Thymus (tissue), 14 donors: ENCODE measurements at places on chromosomes 1 and 21. TPM values are rescaled to one million over a fixed set of nuclear protein-coding genes. Genes with fewer than 3 reads are reported as not detected.

- DNase-seq, result no peak
Observed at GRCh38 chr1:4601941-4602340, 52.5 kb upstream of the AJAP1 start.

DNA sequence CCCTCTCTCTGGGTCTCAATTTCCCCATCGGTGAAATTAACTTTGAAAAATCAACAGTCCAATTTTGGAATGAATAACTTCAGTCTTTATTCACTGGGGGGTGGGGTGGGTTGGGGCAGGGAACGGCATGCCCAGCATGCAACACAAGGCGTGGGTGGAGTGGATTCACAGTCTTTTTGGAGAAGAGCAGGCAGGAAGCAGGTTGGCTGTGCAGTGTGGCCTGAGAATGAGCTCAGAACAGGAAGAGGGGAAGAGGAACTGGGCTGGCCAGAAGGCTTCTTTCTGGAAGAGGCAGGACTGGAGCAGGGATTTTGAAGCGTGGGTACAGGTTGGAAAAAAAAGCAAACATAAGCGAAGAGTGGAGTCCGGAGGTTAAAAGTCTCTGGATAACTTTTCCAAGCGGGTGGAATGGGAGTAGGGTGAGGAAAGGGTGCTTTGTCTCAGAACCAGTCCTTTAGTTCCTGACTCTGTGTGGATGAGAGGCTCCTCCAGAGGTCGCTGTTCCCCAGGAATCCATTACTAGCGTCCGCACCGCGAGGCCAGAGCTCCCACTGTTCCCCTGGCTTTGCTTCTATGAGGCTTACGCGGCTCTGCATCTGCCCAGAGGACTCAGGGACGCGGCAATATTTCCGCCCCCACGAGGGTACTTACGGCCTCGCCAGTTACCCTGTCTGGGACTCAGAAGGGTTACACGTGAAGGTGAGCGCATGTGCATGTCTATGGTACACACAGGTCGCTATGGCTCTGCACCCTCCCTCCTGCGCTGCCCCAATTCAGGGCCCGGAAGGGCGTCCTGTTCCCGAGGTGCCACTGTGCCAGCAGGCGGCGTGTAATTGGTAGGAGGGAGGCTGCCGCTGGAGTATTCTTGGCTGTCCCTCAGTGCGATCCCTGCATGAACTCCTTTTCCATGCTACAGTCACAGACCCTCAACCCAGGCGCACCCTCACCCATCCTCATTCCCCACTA lies 5.5 kb upstream of the FOXD2 start:
- DNase-seq, result peak; percentile 63

DNA sequence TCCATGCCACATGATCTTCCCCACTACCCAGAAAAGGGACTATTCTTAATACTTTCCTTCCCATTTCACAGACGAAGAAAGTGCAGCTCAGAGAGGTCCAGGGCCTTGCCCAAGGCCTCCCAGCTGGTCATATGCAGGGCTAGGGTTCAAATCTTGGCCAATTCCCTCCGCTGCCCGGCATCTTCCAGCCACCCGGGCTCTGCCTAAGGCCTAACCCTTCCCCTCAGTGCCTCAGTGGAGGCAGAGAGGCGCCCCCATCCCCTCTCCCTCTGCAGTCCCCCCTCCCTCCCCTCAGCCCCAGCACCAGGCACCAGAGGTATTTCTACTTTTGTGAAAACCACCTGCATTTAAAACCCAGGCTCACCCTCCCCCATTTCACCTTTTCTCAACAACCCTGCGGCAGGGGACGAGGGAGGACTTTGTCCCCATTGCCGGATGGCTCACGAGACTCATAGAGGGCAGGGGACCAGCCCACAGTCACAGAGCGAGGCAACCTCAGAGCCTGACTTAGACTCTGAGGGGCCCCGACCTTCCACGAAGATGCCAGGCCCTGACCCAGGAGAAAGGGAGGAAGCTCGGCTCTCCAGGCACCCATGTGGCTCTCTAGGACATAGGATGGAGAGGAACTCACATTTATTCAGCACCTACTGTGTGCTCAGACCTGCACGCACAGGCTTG lies 12.3 kb downstream of the LAPTM5 start:
- DNase-seq, result no peak

DNA sequence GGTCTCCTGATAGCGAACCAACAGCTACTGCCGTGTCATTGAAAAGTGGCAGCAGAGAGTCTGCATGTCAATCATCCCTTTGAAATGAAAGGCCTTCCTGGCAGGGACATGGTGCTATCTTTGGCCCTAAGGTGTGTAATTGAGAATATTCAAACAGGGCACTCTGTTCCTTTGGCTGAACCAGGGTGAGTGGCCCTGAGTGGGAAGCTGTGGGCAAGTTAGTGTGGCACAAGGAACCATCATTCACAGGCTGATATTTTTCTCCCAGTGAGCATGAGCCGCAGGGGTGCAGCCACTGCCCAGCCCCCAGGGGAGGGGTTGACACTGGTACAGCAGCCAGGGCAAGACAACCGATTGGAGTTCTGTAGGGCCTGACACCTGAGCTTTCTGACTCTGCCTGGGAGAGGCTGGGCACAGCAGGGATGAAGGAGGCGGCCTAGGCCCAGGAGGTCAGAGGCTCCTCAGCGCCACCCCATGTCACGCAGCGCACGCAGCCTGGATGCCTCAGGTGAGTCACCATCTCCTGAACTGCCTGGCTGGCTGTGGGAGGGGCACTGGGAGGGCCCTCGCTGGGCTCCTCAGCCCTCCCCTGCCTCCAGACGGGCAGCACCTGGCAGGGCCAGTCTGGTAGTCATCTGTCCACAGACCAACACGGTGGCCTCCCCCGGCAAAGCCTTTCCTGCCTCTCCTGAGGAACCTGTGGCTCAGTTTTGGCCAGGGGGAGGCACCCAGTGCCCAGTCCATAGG lies 13.2 kb downstream of the QSOX1 start:
- no peak for DNase-seq

- DNase-seq, result peak; percentile 68
Observed at GRCh38 chr1:67170751-67171573, 4.7 kb downstream of the IL23R start.

- DNase-seq, result no peak
Observed at GRCh38 chr1:71572038-71572437, 491.2 kb upstream of the ZRANB2 start.

DNA sequence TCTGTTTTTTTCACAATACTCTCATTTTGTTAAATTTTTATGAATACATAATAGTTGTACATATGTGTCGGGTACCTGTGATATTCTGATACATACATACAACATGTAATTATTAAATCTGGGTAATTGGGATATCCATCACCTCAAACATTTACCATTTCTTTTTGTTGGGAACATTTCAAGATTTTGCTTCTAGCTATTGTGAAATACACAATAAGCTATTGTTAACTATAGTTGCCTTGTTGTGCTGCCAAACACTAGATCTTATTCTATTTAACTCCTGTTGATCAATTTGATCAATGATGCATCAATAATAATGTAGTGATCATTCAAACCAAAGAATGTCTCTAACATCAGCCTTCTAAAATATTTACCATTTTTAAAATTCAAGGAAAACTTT lies 234.6 kb upstream of the NR5A2 start:
- no peak for DNase-seq

GRCh38 chr21:38244407-38244787 lies 12.4 kb upstream of the KCNJ15 start:
- DNase-seq, result no peak

DNA sequence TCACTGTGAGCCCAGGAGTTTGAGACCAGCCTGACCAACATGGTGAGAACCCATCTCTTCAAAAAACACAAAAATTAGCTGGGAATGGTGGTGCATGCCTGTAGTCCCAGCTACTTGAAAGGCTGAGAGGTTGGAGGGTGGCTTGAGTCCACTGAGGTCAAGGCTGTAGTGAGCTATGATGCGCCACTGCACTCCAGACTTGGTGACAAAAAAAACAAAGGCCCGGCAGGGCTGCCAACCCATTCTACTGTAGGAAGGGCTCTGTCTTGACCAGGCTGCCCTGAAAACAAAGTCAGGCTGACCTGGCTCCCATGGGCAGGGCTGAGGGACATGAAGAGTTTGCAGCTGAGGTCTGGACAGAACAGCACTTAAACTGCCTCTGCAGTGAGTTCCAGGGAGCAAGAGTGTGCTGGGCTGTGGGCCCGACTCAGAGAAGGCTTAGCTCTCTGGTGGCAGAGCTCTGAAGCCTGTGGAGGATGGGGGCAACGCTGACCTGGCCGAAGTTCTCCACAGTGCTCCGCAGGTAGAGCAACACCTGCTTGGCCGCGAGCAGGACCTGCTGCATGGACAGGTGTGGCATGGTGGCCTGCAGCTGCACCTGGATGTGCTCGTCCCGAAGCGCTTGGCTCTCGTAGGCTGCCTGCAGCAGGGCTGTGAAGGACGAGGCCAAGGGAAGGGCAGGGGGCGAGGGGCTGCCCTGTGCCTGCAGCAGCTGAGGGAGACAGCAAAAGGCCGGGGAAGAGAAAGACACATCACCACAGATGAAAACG lies 42.4 kb downstream of the URB1 start:
- DNase-seq, result no peak

DNA sequence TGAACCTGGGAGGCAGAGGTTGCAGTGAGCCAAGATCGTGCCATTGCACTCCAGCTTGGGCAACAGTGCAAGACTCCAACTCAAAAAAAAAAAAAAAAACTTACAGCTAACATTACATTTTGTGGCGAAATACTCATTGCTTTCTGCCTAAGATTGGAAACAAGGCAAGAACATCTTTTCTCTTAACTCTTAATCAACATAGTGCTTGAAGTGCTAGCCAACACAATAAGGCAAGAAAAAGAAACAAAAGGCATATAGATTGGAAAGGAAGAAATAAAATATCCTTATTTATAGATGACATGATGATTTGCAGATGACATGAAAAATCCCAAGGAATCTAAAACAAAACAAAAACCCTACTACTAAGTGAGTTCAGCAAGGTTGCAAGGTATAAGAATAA lies 24.6 kb upstream of the GJA9 start:
- DNase-seq, result no peak

GRCh38 chr1:1163538-1164070 lies 10.1 kb upstream of the TTLL10 start:
- DNase-seq, result no peak

DNA sequence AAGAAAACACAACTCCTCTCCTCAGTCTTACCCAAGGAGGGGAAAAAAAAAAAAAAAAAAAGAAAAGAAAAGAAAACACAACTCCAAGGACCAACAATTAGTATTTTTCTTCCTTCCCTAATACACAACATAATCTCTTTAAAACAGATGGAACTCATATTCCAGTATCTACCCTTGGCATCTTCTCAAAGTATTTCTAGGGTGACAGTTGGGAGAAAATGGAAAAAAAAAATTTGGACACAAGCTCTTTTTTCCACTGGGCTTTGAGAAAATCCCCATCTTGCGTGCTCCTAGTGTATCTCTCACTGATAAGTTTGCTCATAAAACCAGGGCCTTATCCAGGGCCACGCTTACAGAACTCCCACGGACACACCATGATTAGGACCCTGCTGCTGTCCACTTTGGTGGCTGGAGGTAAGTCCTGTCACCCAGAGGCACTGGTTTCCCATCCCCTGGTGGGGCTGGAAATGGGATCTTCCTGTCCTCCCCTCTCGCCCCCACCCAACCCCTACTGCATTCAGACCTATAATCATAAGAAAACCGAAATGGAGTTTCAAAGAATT lies at the start of gene CELA2B:
CELA2B (plus strand) TSS at position 353 of the 563 bp plus-strand sequence; CDS start at position 375, 22 bp downstream.
- DNase-seq, result no peak

DNA sequence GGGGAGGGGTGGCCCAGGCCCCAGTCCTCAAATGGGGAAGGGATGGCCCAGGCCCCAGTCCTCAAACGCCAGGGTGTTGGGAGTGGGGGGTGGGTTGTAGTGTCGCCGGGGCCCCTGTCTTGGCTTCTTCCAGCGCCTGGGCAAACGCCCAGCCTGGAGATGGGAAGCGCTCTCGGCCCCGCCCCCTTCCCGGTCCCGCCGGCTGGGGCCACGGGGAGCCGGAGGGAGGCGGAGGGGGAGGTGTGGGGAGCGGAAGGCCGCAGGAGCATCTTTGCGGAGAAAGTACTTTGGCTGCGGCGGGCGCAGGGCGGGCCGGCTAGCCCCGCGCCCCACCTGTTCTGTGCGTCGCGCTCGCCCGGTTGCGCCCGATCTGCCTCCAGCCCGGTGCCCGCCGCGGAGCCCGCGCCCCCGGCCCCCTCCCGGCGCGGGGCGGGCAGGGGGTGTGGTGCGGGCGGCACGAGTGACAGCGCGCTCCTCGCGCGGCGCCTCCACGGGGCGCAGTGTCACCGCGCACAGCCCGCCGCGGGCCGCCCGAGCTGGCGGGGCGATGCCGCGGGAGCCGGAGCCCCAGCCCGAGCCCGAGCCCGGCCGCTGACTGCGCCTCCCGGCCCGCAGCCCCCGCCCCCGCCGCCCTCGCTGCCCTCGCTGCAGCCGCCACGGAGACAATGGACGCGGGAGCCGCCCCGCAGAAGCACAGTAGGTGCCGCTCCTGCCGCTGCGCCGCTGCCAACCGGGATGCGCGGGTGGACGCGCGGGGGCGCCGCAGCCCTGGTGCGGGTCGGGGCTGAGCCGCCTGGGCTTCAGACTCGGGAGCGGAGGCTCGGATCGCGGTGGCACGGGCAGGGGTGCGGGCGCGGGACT lies 31.1 kb upstream of the PEX10 start:
- DNase-seq, result no peak

DNA sequence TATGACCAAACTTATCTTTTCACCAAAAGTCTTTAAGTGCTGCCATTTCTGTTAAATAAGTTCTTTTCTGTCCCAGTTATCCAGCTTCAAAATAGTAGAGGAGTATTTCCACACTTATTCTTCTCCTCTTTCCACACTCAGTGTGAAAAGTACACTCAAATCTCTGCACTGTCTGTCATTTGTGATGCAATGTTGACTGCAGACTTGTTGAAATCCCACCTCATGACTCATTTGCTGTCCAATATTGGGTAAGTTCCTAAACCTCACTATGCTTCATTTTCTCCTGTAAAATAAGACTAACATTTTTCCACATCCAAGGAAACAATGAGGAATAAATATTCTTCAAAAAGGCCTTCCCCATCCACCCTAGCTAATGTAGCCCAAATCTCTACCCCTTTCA lies 17.5 kb downstream of the LRRIQ3 start:
- DNase-seq, result no peak

DNA sequence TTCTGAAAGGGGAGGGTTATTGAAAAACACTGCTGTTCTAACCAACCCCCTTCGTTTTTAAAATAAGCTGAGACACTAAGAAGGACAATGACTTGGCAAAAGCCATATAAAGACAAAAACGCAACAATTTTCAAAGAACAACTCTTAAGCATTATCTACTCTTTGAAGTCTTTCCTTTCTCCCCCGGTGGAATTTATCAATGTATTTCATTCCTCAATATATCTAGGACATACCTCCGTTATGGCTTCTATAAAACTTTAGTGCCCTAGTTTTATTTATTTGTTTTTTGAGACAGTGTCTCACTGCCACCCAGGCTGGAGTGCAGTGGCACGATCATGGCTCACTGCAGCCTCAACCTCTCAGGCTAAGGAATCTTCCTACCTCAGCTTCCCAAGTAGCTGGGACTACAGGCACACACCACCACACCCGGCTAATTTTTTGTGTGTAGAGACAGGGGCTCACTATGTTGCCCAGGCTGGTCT lies 3.2 kb downstream of the NRDC start:
- DNase-seq, result no peak

Gene OR2T29
- total RNA-seq, result not detected

Gene PLA2G4A
- 4.7 TPM for total RNA-seq

Gene PSMG1
- total RNA-seq, result 41.2 TPM

Gene KIF17
- 0.85 TPM for total RNA-seq

Gene RAB25
- total RNA-seq, result 17.6 TPM

Gene KRTAP13-2
- not detected for total RNA-seq

Gene USH2A
- total RNA-seq, result 0.09 TPM

Gene OR2L3
- total RNA-seq, result not detected

Gene S100A7
- total RNA-seq, result 5.9 TPM

Gene ERICH3
- total RNA-seq, result 5.2 TPM
